Frontal cortex (tissue), 4 donors: ENCODE measurements at places on chromosomes 13 and 19. TPM values are rescaled to one million over a fixed set of nuclear protein-coding genes. Genes with fewer than 3 reads are reported as not detected.

The NAT14 gene
- 18.8 TPM for total RNA-seq

The SPART gene
- total RNA-seq: 16.7 TPM

The GPR183 gene
- 0.82 TPM for total RNA-seq

The SCN1B gene
- 0.82 TPM for total RNA-seq

The AXL gene
- total RNA-seq: 4.9 TPM

The PSG11 gene
- total RNA-seq: not detected

The LILRB5 gene
- total RNA-seq: under 0.01 TPM

The C19orf67 gene
- total RNA-seq: not detected
